Prostate gland (tissue), 2 donors: ENCODE measurements at places on chromosomes 11 and 22. TPM values are rescaled to one million over a fixed set of nuclear protein-coding genes. Genes with fewer than 3 reads are reported as not detected.

DNA sequence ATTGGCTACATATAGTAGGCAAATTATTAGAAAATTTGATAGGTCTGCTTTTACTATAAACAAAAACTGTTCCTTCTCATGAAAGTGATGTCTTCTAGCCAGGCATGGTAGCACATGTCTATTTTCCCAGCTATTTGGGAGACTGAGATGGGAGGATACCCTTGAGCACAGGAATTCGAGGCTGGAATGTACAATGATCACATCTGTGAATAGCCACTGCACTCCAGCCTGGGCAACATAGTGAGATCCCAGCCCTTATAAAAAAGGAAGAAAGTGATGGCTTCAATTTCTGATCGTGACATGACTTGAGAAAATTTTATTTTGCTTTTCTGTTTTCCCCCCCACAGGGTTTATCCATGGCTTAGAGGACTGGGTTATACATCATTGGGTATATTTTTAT lies 19.5 kb upstream of the B3GNT6 start:
- no peak for DNase-seq
- H3K27me3 ChIP-seq, result no peaks in the 10 kb centered on the region
- H3K27ac ChIP-seq, result no peak overlapping the region
- no peaks in the 10 kb centered on the region for H3K36me3 ChIP-seq
- no peak overlapping the region for H3K4me3 ChIP-seq

DNA sequence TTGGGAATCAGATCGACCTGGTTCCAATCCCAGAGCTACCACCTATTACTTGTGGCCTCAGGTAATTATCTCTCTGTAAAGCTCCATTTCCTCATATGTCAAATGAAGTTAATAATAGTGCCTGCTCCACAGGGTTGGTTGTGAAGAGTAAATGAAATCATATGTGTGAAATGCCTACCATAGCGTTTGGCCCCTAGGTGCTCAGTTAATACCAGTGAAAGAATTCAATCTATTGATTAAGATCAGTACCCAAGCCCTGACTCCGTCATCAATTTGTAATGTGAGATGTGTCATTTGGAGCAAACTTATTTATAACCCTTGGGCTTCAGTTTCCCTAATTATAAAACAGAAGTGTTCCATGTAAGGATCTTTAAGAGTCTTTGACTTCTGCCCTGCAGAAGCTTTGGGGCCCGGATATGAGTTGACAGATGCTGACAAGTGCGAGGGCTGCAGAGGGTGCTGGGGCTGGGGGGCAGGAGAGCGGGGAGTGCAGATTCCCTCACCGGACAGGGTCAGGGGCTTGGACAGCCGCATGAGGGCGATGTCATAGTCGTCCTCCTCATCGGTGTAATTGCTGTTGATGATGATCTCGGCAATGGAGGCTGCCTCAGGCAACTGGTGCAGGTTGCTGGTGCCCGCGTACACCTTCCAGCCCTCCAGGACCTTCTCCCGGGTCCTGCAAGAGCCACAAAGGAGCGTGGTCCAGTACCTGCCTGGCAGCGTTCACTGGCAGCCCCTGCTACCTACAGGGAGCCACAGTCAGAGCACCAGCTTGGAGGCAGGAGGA lies 20.9 kb downstream of the TMPRSS13 start:
- no peaks in the 10 kb centered on the region for H3K27me3 ChIP-seq
- no peak overlapping the region for H3K4me3 ChIP-seq
- H3K36me3 ChIP-seq, result no peaks in the 10 kb centered on the region

Gene PHRF1
- 55.2 TPM for total RNA-seq

Gene SLC37A2
- total RNA-seq, result 13.3 TPM

Gene C11orf71
- 14.4 TPM for total RNA-seq
